ENCODE measurements at places on chromosomes 4 and X.

- DNase-seq: peak; percentile 6
These were observed 3.6 kb downstream of the MID1IP1 start for GRCh38 chrX:38804682-38805431.

DNA sequence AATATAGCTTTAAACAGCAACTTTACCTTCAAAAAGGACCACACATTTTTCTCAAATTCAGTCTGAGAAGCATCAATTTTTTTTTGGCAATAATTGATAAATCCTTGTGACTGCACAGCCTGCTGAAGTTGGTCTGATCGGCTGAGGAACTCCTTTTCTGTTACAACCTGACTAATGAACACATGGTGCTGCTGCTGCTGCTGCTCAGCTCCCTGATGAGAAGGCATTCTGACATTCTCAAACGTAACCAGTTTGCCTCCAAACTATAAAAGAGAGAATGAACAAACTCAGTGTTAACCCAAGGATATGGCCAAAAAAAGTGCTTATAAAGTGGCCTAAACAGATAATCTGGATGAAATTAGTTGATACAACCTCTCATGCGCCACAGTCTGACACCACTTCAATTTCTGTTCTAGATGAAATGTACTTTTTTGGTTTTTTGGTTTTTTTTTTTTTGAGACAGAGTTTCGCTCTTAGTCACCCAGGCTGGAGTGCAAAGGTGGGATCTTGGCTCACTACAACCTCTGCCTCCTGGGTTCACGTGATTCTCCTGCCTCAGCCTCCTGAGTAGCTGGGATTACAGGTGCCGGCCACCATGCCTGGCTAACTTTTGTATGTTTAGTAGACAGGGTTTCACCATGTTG, 26.5 kb downstream of the SEC31A start:
- no peak for DNase-seq

DNA sequence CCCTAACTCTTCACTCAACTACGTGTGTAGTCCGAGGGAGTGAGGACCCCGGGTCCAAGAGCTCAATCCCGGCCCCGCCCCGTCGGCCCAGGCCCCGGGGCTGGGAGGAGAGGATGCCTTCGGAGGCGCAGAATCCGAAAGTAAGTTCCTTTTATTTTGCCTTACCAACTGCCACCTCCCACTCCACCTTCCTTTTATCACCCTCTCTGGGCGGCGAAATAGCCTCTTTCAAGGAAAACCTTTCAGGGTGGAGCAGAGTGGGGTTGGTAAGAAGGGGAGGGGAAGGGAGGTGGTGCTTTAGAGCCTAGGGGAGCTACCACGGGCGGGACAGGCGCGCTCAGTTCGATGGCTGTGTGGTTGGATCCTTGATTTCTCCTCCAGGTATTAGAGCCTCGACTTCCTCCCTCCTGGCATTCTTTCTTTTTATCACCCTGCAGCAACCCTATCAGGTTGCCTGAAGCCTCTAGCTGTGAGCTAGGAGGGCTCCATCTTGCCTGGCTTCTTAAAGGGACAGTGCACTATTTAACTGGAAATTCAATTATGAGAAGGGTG, 191.2 kb downstream of the RRAGB start:
- no peak for DNase-seq

DNA sequence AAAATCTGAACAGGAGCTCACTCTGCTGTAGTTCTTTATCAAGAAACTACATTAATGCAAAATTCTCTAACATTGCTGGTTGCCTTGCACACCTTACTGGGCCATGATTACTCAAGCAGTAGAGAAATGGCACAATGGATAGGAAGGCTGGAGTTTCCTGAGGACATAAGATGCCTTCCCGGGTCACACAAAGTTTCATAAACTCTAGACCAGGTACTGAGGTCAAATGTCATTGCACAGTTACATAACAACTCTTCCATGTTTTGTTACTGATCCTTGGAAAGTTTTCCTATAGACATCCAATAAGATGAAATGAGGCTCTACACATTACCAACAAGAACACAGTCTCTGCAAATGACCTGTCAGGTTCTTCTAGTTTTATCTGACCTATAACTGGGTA, 9.9 kb downstream of the TEC start:
- DNase-seq: no peak

- no peak for DNase-seq
These were observed 50.1 kb downstream of the IGFBP7 start for GRCh38 chr4:57059890-57060716.

DNA sequence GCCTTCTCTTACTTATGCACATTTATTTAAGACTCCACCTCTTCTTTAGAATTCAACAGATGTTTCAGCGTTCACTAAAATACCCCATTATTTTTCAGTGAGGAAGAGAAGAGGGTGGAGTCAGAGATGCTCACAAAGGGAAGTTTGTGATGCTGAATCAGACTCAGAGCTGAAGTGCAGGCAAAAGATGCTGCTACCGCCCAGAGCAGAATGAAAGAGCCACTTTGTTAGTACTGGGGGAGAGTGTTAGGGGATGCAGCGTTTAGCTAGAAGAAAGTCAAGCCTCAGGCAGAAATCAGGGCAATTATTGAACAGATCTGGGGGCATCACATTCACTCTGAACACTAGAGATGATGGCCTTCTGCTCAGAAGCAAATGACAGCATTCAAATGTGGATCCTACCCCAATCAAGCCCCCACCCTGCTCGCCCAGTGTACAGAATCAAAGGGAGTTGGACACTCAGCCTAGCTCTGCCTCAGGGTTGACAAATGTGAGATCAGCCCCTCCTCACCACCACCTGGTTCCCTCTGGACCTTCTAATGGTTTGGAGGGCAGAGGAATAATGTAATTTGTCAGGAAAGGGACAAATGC, 138.3 kb downstream of the UNC5C start:
- no peak for DNase-seq

DNA sequence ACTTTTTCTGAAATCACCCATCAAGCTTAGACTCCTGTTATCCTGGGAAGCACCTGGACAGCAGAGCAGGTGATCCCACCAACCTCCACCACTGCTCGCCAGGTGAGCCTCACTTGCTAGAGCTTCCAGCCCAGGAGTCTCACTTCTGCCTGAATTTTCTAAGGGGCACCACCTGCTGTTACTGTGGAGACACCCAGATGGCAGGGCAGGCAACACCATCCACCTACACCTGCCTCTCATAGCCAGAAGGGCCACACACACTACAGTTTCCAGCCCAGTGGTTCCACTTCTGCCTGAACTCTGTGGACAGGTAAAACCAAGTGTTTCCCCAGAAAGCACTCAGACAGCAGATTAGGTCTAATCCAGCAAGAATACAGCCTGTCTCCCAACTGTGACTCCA, 262.0 kb downstream of the ARAP2 start:
- no peak for DNase-seq

GRCh38 chr4:108651014-108651791, 804 bp downstream of the OSTC start:
- no peak for DNase-seq

DNA sequence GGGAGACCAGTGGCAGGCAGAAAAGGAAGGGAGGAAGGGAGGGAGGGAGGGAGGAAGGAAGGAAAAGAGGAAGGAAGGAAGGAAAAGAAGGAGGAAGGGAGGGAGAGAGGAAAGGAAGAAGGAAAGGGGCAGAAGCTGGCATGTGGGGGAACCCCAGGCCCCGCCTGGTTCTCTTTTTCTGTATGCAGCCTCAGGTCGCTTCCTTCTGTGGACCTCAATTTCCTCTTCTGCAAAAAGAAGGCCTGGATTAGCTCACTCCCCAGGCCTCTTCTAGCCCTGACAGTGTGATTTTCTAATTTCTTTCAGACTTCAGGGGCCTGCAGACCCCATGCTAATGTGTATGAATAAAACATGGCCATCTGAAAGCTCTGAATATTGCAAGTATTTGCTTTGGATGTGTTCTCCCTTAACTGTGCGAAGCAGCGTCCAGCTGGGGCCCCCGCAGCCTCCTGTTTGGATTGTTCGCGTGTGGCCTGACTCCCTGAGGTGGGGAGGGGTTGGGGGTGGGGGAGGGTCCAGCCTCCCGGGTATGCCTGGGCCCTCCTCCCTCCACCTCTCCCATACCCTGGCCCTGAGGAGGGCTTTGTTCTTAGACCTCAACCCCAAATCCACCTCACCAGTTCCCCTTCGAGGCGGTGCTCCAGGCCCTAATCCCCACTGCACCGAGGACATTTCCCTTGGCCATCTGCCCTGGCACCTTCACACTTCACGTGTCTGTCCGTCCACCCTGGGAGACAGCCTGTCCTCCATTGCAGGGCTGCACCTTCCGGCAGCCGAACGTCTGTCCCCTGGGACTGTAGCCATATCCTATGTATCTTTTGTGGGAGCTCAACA, 199.9 kb upstream of the ATP6AP2 start:
- no peak for DNase-seq

- no peak for DNase-seq
These were observed 1821.7 kb downstream of the ARAP2 start for GRCh38 chr4:34422472-34423175.

DNA sequence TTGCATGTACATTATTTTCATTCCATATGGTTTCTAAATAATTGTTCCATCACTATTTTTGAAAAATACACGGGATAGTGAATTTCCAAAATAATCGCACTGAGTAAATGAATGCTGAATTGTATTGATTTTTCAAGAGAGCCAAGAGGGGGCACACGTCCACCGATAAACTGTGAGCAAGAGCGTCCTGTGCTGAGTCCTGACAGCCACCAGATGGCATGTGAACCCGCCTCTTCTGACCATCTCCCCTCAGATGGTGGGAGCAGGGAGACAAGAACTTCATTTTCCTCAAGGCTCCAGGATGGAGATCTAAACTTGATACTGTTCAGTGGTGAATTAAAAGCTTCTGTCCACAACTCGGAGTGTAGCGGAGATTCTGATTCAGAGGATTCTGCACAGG, 30.6 kb upstream of the IL9R start:
- peak; percentile 12 for DNase-seq

DNA sequence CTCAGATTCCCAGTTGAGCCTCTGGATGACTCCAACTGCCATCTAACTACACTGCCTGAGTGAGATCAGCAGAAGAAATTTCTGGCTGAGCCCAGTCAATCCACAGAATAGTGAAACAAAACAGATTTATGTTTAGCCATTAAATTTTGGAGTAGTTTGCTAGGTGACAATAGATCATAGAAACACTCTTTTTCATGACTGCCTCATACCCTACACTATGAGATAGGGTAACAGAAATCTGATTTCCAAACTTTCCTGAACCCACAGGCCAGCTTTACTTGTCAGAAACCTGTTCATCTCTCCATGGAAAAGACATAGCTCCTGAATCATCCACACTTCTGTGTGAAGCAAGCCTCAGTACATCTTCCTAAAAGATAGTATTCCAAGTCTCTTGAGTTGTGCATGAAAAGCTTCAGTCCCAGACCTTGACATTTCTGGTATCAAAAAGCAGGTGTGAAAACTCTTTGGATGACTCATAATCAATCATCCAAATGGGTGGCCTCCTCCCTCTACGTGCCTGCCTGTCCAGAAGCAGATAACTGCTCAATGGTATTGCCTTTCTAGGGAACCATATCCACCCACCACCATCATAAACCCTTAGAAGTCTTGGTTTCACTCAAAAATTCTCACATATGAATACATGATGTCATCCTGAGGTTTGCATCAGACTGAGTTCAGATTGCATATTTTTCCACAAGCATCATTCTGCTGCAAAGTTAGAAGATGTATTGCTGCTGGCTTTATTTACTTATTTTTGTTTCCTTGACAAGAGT, 47.5 kb upstream of the RAP2C start:
- DNase-seq: no peak

DNA sequence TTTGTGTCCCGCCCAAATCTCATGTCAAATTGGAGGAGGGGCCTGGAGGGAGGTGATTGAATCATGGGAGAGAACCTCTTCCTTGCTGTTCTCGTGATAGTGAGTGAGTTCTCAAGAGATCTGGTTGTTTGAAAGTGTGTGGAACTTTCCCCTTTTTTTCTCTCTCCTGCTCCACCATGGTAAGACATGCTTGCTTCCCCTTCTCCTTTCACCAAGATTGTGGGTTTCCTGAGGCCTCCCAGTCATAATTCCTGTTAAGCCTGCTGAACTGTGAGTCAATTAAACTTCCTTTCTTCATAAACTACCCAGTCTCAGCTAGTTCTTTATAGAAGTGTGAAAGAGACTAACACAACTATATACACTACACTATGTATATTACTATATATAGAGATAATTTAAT, 697.8 kb upstream of the HS3ST1 start:
- DNase-seq: no peak

DNA sequence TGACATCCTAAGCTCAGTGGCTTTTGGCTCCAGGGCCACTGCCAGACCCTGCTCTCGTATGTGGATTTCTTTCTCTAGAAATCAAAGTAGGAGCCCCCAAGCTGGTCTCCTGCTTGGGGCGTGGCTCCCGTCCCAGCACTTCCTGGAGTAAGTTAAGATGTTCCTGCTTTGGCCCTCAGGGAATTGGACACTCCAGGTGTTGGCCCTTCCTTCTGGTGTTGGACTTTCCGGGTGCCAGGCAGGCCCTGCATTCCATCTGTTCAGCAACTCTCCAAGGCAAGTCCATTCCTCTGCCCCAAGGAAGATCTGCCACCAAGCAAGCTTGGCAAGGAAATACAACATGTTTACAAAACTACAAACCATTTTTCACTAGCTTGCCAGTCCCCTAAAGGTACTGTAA, 22.1 kb upstream of the GPC4 start:
- DNase-seq: no peak

- DNase-seq: peak; percentile 25
These were observed 186.9 kb downstream of the LRBA start for GRCh38 chr4:150828159-150828558.

GRCh38 chr4:1243451-1244080, 5.4 kb downstream of the CTBP1 start:
- no peak for DNase-seq

DNA sequence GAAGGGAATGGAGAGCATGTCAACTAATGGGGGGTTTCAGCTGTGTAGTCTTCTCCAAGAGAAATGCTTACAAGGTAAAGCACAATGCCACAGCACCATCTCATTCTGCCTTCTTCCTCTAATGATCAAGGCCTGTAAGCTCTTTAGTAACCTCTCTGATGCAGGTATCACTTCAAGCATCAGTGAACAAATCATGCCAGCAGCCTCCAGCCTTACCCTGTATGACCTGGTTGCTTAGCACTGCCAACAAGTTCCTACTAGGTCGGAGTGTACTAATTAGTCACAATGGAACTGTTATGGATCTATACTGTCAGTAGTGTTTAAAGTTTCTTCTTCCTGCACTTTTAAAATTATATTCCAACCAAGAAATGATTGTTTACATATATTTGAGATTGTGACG, 197.7 kb downstream of the GRID2 start:
- DNase-seq: no peak

GRCh38 chr4:75306506-75306905, 207.7 kb downstream of the RCHY1 start:
- no peak for DNase-seq

- DNase-seq: no peak
These were observed 223.0 kb upstream of the GPC4 start for GRCh38 chrX:133638285-133638684.

GRCh38 chrX:16067886-16068515, 55.4 kb upstream of the GRPR start:
- DNase-seq: no peak

- DNase-seq: no peak
These were observed 4.1 kb upstream of the CD99L2 start for GRCh38 chrX:150902434-150903109.

DNA sequence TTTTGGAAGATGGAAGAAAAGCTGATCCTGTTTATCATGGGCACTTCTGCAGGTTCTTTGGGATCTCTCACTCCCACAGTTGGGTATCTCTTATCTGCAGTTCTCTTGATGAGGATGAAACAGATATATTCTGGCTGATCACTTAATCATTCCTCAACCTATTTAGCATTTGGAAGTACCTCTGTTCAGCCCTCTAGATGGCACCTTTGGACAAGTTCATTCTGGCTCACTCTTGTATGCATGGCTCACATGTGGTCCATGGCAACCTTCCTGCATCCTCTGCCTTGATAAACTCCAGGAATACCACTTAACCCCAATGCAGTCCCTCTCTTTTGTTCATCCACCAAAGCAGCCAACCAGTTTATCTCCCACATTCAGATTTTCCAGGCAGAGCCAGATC, 74.2 kb downstream of the SMARCA5 start:
- no peak for DNase-seq

All from activated gamma-delta T cell treated with anti-CD3 and anti-CD28 coated beads, Interleukin-2, amount 50 U/mL, for 16 hours (primary cell).